ENCODE measurements at places on chromosomes 12 and 14. TPM values are rescaled to one million over a fixed set of nuclear protein-coding genes. Genes with fewer than 3 reads are reported as not detected.
A peak's percentile ranks its signal among the peaks of the same experiment; 100 is the strongest.

The KCNH3 gene
- 0.08 TPM for total RNA-seq

DNA sequence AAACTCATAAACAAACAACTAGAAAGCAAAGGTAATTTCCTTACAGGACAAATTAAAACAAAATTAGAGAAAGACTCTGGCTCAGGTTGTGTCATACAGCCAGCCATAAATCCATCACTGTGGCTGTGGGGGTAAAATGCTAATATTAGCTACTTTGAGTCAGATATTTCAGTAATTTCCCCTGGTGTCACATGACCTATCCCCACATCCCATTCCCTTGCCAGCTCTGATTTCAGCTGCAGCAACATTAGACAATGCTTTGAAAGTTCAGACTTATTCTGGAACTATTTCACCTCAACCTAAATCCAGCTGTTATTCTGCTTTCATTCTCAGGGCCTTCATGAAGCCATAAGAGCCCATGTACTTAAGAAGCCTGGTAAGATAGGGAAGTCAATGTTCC, 55.3 kb downstream of the RPL10L start:
- no peaks in the 10 kb centered on the region for H3K36me3 ChIP-seq
- no peak overlapping the region for H3K27ac ChIP-seq
- no peak for DNase-seq
- no peaks in the 10 kb centered on the region for H3K27me3 ChIP-seq

DNA sequence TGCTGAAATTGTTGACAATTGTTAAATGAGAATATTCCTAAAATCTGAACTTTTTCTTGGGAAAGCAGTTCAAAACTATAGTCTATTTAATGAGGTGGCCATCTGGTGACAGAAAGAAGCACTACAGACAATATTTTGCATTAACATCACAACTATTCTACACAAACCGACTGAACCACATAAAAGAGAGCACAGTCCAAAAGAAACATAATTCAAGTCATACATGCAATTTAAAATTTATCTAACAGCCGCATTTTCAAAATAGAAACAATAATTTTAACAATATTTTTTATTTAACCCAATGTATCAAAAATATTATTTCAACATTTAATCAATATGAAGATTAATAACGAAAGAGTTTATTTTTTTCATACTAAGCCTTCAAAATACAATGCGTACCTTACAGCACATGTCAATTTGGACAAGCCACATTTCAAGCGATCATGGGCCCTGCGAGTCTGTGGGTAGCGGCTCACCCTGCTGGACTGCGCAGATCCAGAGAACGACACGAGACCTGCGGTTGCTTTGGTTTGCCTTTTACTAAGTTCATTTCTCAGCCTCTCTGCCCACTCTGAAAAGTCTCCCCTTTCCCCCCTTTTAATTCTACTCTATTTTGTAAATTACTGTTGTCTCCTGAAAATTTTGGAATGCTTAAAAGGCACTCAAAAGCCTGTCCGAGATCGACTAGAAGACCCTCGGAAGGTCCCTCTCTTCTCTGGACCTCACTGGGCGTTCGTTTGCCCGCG, 947 bp upstream of the LRRC9 start:
- H3K36me3 ChIP-seq = no peaks in the 10 kb centered on the region
- peak overlapping the region; percentile 45 for H3K4me3 ChIP-seq
- peaks cover 3% of the 10 kb centered on the region for H3K4me1 ChIP-seq

The GALNT8 gene
- total RNA-seq = 0.56 TPM

The TSPAN19 gene
- total RNA-seq = not detected

DNA sequence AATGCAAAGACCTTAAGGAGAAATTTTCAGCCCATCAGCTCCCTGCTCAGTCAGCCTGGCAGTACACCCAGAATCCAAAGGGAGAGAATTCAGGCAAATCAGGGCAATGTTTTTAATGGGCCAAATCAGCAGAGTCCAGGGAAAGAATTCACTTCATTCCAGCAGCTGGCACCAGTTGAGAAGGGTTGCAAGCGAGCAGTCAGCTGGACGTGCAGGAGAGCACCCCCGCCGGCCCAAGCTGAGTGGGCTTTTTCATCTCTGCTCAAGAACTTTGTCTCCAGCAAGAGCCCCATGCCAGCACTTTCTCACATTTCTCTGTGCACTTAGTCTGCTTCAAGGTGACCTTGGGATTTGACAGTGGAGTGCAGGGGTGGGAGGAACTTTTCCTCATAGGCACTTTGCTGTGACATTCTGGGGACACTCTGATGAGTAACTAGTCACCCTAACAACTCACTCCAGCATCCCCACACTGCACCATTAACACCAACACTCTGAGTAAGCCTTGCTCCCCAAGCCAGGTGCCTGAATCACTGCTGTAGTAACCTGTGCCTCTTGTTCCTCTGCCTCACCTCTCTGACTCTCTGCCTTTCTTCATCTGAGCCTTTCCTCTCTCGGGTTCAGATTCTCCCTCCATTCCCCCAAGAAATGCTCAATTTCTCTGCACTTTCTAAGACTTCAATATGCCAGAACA, 2.2 kb downstream of the ENDOU start:
- peaks cover 18% of the 10 kb centered on the region for H3K4me1 ChIP-seq
- no peak for DNase-seq
- H3K36me3 ChIP-seq = no peaks in the 10 kb centered on the region
- H3K27me3 ChIP-seq = no peaks in the 10 kb centered on the region
- H3K27ac ChIP-seq = no peak overlapping the region

- H3K4me1 ChIP-seq = peaks cover 1% of the 10 kb centered on the region
- H3K4me3 ChIP-seq = no peak overlapping the region
- no peak overlapping the region for H3K27ac ChIP-seq
- no peaks in the 10 kb centered on the region for H3K36me3 ChIP-seq
- no peak for DNase-seq
Measured at GRCh38 chr14:69535230-69535848, 39.3 kb downstream of the CCDC177 start.

GRCh38 chr12:67447180-67447579, 178.0 kb downstream of the CAND1 start:
- peaks cover 33% of the 10 kb centered on the region for H3K4me1 ChIP-seq
- H3K4me3 ChIP-seq = no peak overlapping the region
- no peaks in the 10 kb centered on the region for H3K27me3 ChIP-seq
- no peak overlapping the region for H3K27ac ChIP-seq
- H3K36me3 ChIP-seq = no peaks in the 10 kb centered on the region
- no peak for DNase-seq

GRCh38 chr14:34580381-34580780, 40.9 kb upstream of the EAPP start:
- no peak overlapping the region for H3K4me3 ChIP-seq
- no peaks in the 10 kb centered on the region for H3K27me3 ChIP-seq
- H3K36me3 ChIP-seq = peaks cover 4% of the 10 kb centered on the region
- H3K27ac ChIP-seq = no peak overlapping the region

GRCh38 chr14:52068615-52069306, at the start of gene NID2:
TSS of gene NID2 (minus strand) at chr14:52069059. CDS start at chr14:52068994, 65 bp downstream.
- H3K4me3 ChIP-seq = no peak within 1 kb of the TSS
- no peak for DNase-seq
- no peaks in the 10 kb centered on the region for H3K36me3 ChIP-seq
- H3K27me3 ChIP-seq = peaks cover 13% of the 10 kb centered on the region

DNA sequence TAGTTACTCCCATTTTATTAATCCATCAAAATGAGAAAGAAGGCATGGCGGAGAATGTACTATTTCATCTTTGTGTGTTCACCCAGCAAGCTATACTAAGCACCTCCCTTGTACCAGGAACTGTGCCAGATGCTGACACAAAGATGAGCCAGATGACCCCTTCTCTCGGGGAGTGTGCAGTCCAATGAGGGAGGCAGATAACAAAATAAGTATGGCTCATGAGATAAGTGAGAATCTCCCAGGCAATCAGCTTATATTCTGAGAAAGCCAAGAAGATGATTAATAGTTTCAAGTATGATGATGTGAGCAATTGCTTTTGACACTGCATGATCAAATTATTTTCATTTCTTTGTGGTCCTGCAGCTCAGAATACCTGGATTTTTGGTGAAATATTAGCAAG, 1.3 kb upstream of the TMEM233 start:
- H3K27ac ChIP-seq = no peak overlapping the region
- H3K4me1 ChIP-seq = no peaks in the 10 kb centered on the region
- DNase-seq = no peak

The LMNTD1 gene
- total RNA-seq = not detected

- no peaks in the 10 kb centered on the region for H3K27me3 ChIP-seq
- no peak for DNase-seq
- H3K4me1 ChIP-seq = peaks cover 6% of the 10 kb centered on the region
- H3K27ac ChIP-seq = peak overlapping the region; percentile 89
- H3K4me3 ChIP-seq = peak overlapping the region; percentile 88
Measured at GRCh38 chr12:104136577-104136976, 1.4 kb downstream of the NFYB start.

GRCh38 chr12:41479426-41479825, 291.3 kb downstream of the PDZRN4 start:
- no peak overlapping the region for H3K4me3 ChIP-seq
- no peaks in the 10 kb centered on the region for H3K36me3 ChIP-seq
- no peaks in the 10 kb centered on the region for H3K4me1 ChIP-seq
- H3K27ac ChIP-seq = no peak overlapping the region

The RFX4 gene
- total RNA-seq = not detected

DNA sequence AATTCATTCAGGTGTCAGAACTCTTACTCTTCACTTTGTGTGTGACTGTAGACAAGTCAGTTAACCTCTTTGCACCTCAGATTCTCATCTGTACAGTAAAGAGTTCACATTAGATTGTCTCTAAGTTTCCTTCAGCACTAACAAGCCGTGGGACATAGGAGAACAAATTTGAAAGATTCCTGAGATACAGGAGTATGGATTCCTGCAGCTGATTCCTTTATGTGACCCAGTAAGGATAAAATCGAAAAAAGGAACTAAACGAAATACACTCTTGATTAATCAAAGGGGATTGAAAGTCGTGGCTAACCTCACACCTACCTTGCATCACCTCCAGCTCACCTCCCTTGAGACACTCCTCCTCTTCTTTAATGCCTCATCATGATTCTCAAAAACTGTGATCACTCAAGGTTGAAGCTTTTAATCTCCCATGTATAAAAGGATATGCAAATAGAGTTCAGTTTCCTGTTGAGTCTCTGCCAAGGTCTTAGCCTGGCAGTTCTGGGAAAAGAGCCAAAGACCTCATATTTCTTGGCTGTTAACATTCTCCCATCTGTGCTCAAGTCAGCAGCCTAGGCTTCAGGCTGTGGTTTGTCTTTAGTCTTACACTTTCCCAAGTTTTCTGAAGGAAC, 156.6 kb downstream of the DAD1 start:
- no peak overlapping the region for H3K4me3 ChIP-seq
- H3K4me1 ChIP-seq = peaks cover 19% of the 10 kb centered on the region
- no peaks in the 10 kb centered on the region for H3K27me3 ChIP-seq

- no peak overlapping the region for H3K27ac ChIP-seq
- H3K27me3 ChIP-seq = no peaks in the 10 kb centered on the region
- DNase-seq = no peak
- no peak overlapping the region for H3K4me3 ChIP-seq
- H3K4me1 ChIP-seq = no peaks in the 10 kb centered on the region
Measured at GRCh38 chr12:94977766-94978468, 25.6 kb downstream of the NDUFA12 start.

Measured in GM12878 (cell line).